Osteocyte (in vitro differentiated cells): ENCODE measurements at places on chromosomes 7 and 10. TPM values are rescaled to one million over a fixed set of nuclear protein-coding genes. Genes with fewer than 3 reads are reported as not detected.
A peak's percentile ranks its signal among the peaks of the same experiment; 100 is the strongest.

DNA sequence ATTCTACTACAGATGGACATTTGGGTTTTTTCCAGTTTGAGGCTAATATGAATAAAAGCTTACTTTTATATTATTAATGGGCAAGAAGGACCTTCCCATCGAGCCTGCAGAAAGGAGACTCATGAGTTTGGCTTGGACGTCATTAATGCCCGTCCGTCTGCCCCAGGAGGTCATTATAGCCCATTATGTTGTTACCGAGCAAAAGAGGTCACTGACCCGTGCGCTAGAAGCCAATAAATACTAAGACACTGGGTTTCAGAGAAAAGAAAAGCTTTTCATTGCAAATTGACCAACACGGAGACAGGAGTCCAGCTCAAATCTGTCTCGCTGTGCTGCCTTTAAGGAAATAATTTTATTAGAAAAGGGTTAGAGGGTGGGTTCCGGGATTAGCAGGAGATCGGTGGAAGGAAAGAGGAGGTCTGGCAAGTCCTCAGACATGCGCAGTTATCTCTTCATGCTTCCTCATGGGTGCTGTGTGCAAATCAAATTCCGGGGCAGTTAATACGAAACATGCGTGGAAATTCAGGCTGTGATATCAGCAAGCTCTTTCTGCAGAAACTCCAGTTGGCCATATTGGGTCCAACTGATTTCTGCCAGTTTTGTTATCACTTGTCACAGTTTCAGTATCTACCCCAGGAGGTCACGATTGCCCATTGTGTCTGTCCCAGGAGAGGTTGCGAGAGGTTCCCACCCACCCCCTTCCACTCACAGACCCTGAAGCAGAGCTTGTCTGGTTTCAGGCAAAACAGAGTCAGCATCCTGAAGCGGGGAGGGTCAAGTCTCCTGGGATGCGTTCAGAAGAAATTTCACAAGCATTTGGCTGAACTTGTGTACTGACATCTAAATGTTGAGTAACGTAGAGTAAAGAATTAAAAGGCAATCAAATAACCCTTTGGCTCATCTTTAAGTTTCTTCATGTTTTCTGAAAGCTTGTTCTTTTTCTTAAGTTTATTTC, 1.1 kb upstream of the GALNTL5 start:
- DNase-seq = peak; percentile 40

DNA sequence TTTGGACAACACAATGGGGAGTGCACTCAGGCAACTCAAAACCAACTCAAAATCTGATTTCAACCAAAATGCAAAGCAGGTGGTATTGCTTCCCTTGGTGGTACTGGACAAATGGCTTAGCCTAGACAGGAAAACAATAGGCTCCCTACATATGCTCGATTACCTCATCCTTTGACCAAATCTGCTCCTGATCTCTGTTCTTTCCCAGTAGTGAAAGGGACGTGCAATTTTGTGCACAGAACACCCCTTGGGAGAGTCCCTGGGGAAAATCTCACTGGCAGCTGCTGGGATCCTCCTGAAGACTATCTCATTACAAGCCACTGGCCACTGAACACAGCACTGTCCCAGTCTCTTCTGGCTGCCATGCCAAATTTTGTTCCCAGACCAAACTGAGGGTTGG, 149.2 kb upstream of the VSTM2A start:
- no peak for DNase-seq

DNA sequence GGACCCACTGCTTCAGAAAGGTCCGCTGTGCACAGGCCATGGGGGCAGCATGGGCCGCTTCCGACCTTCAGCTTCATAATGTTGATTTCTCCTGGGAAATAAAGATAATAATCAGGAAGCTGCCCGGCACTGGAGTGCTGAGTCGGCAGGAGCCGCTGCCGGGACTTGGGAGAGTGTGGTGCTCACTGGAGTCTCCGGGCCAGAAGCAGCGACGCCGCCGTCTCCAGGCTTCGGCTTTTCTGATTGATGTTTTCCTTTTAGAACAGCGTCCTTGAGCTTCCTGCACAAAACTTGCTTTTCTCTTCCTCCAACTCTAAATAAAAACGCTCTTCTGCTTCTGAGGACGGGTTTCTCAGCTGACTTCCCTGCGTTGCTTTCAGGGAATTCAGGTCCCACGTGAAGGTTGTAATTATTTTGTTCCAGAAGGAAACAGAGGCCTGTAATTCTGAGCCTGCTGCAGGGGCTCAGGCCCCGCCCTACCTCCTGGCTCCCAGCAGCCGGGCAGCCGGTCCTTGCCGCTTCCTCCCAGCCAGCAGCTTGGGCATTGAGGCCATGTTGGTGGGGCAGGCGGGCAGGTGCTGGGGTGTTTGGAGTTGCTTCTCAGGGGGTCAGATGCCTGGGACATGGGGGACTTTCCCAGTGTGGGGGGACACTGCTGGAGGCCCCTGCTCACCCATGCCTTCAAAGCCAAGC, 14.7 kb downstream of the PWWP2B start:
- no peak for DNase-seq

- DNase-seq = no peak
These were observed 820 bp downstream of the BBS9 start for GRCh38 chr7:33130184-33130583.

DNA sequence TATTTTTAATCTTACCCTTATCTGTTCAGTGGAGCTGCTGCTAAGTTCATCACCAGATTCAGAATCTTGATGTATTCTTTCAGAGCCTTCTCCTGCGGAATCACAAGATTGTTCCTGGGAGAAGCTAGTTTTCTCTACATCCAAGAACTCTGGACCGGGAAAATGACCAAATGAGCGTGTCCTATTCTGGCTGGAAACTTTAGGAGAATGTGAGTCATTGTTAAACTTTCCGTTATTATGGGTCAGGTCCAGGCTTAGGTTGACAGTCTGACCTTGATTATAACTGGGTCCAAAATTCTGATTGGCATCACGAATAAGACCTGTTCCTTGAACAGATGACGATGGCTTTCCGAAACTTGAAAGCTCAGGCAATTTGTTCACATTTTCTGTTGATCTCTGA, 20.5 kb downstream of the ARHGAP12 start:
- no peak for DNase-seq

DNA sequence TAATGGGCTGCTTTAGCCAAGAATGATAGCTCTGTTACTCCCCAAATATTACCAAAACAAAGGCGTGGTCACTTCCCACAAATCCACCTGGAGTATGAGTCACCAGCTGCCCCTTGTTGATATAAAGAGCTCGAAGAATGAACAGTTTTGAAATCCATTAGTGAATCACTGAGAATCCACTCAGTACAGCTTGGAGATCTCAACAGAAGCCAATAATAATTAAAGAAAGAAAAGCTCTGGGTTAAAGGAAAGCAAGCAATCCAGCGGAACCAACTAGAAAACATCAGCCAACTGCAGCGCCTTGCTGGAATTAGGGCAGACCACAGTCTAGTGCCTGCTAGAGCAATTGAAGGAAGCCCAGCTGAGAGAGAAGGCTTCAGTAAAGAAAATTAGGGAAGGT, 576.0 kb upstream of the C7orf33 start:
- no peak for DNase-seq

- DNase-seq = no peak
These were observed 20.2 kb downstream of the PDCD11 start for GRCh38 chr10:103416436-103417147.

- no peak for DNase-seq
These were observed 110.3 kb downstream of the ADRA2A start for GRCh38 chr10:111187096-111187495.

GRCh38 chr7:32891800-32892520, 400 bp upstream of the KBTBD2 start:
- peak; percentile 97 for DNase-seq

GRCh38 chr7:77788327-77788902, 9.8 kb downstream of the TMEM60 start:
- no peak for DNase-seq

DNA sequence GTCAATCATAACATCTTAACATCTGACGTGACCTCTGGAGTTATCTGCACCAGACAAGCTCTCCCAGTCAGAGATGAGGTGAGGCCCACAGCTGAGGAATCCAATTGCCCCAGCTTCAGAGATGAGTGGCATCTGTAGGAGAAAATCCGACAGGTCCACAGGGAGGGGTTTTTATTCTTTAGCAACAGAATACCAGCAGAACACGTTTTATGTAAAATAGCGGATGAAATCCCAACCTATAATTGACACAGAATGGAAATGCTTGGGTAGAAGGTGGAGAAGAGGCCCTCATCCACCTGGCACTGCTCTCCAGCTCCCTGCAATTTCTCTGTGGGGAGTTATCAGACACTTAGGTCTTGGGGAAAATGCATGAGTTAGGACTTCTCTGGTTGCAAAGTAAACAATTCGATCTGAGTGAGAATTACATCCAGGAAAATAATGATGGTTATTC, 144.2 kb upstream of the NRP1 start:
- no peak for DNase-seq

DNA sequence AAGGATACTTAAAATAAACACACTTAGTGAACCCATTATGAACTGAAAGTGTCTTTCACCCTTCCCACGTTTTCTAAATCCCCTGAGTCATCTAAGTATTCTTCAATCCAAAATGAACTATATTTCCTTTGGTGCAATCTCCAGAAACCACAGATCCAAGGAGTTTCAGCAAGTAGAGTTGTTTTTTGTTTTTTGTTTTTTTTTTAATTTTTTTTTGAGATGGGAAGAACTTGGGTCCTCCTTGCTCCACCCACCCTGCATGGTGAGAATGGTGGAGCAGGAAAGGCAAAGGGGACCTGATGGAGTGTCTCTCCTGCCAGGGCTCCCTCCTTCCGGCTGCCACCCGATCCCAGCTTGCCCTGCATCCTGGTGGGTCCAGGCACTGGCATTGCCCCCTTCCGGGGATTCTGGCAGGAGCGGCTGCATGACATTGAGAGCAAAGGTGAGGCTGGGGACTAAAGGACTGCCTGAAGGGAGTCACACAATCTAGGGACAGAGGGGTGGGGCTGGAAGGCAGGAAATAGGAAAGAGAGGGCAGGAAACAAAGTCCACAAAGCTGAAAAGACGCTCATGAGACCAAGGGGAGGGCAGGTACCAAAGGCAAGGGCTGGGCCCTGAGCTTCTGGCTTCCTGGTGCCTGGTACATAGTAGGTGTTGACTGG, 12.1 kb downstream of the ATG9B start:
- DNase-seq = no peak

GRCh38 chr7:37541810-37542443, 93.3 kb upstream of the ELMO1 start:
- no peak for DNase-seq

DNA sequence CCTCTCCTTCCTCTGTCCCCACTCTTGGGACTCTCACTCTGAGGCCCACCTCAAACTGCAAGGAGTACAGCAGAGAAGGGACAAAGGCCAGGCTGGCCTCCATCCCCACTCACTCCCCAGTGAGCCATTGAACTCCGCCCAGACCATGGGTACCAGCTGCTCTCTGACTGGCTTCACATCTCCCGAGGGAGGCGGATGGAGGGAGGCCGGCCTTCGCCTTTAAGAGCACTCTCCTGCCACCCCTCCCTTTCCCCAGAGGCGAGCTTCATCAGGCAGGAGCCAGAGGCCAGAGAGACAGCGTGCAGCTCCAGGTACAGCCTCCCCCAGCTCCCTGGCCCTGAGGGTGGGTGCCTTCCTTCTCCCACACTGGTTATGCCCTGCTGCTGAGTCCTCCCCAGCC, 1.8 kb upstream of the LDB3 start:
- no peak for DNase-seq

DNA sequence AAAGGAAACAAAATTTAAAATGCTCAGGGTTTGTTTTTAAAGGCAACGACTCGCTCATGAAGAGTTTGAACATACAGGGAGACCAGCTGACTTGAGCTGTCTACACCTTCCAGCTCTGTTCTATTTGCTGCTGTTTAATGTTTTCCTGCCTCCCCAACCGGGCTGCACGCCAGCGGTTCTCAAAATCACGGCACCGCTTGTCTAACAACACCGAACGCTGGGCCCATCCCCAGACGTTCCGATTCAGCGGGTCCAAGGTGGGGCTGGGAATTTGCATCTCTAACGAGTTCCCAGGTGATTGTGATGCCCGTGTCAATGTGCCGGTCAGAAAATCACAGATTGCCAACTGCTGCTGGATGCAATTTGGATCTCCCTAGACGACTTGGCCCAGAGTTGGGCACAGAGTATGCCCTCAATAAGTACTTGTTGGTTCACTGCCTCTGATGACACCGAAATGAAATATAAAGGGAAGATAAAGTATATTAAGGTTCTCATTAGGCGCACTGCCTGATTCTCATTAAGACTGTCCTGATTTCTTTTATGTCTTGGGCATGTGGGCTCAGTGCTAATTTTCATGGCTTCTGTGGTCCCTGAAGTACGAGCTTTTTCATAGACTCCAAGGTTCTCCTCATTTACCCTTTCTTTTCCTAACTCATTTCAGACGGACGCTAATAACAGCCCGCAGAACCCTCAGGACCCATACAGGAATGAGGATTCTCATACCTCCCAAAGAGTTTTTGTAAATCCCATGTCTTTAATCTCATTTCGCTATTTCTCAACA, 28.5 kb downstream of the CELF2 start:
- DNase-seq = no peak

- no peak for DNase-seq
These were observed 1.8 kb upstream of the CAMK2G start for GRCh38 chr10:73876157-73876556.

DNA sequence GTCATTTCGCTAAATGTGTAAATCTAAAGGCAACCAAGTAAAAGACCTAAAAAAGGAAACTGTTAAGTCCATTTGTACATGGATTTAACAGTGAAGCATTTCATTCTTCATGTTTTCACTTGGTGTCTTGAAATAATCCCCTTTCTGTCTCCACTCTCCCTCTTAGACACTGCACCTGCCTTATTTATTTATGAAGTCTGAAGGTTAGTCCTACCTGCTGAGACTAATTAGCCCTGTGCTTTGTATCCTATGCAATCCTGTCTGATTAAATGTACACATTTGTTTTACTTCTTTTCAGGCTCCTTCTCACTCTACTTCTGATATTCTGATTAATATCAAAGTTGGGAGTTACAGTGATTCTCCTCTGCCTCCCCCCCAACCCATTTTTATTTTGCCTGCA, 1.9 kb upstream of the TCF7L2 start:
- no peak for DNase-seq

DNA sequence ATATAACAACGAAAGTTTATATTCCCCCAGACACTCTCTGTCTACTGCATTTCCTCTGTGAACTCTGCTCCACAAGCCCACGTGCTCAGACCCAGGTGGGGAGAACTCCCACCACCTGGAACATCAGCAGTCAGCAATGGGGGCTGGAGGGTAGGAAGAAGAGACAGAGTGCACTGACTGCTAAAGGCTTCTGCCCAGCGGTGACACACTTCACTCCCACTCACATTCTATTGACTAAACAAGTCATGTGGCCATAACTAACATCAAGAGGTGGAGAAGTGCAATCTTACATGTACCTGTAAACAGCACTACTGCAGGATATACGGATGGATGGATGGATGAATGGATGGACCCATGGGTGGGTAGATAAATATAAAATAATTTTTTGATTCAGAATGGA, 122.2 kb downstream of the MPP7 start:
- no peak for DNase-seq

GRCh38 chr10:59463909-59464308, 101.6 kb upstream of the FAM13C start:
- no peak for DNase-seq

BUD31 gene
- 112 and 131 TPM in 2 replicates for total RNA-seq

TMEM229A gene
- total RNA-seq = not detected in 2 replicates

NCOA4 gene
- 106 and 109 TPM in 2 replicates for total RNA-seq

CALHM3 gene
- total RNA-seq = not detected in 2 replicates

GDF2 gene
- total RNA-seq = not detected in 2 replicates

NRCAM gene
- total RNA-seq = 78.3 and 81.8 TPM in 2 replicates

ZNF804B gene
- not detected in 2 replicates for total RNA-seq

AKR1E2 gene
- 1.7 and 2.5 TPM in 2 replicates for total RNA-seq

IL6 gene
- not detected in 2 replicates for total RNA-seq
